Stimulated activated CD4-positive, alpha-beta T cell treated with anti-CD3 and anti-CD28 coated beads, Interleukin-4, amount 100 ng/mL, for 24 hours (primary cell): ENCODE measurements at places on chromosomes 2 and 18.
A peak's percentile ranks its signal among the peaks of the same experiment; 100 is the strongest.

- no peak for DNase-seq
Observed at GRCh38 chr18:48459016-48459415, 49.8 kb upstream of the ZBTB7C start.

- no peak for DNase-seq
Observed at GRCh38 chr2:105432749-105433148, 33.9 kb upstream of the FHL2 start.

- DNase-seq, result no peak
Observed at GRCh38 chr18:57404345-57404744, 30.8 kb upstream of the ONECUT2 start.

DNA sequence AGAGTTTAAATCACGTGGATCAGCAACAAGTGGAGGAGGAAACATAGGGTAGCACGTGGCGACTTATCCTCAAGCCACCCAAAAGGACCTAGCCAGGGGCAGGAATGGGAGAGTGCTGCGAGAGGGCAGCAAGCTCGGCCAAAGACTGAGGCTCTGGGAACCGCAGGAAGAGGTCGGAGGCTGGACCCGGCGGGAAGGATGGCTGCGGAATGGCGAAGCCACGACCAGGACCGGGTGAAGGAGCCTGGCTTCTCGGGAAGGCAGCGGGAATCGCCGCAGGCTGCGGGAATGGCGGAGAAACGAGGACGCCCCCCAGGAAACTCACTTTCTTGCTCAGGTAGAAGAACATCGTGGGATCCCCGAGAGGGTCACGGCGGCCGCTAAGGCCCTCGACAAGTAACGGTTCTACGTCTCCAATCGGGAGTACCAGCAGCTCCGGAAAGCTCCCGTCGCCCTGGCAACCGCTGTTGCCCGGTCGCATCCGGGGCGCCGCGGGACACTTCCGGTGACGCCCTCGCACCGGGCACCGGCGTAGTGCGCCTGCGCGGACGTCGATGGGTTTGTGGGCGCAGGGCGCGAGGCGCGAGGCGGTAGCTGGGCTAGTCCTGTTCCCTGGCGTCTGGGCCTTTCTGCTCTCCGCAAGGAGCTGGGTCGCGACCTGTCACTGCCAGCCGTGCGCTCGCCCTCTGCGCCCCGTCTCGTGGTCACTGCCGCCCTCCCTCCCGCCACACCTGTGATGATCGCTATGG is at the start of gene WDR35:
Gene WDR35 (minus strand): TSS at position 439 of the 749 bp plus-strand sequence. CDS start 90 bp downstream, at position 349.
- peak; percentile 90 for DNase-seq

DNA sequence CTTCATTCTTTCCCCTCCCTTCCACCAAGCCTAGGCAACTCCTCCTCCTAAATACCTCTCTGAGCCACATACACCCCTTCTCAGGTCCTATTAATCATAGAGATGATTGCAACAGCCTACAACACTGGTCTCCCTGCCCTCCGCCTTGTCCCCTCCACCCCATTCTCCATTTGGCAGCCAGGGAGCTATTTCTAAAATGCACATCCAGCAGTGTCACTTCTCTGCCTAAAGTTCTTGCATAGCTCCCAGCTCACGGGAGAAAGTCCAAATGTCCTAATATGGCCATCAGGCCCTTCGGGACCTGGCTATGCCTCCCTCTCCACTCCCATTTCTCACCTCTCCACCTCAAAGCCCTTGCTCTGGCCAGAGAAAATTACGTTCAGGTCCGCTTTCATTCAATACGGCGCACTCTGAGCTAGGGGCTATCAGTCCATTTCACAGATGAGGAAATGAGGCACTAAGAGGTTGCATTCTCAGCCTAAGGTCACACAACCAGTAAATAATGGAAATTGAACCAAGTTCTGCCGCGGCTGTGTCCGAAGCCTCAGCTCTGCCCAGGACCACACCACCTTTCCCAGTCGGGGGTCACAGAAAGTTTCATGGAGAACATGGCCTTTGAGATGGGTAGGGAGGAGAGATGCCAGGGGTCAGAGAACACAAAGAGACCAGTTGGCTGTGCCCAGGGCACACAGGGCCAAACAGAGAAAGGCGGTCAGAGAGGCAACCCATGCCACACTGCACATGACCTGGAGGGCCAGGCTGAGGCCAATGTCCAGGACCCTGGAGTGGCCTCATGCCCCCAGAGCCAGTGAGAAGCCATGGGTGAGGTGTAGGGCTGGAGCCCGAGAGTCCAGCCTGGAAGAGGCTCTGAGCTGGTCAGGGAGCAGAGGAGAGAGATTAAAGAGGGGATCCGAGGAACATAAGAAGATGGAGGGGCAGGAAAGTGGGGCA is 72.8 kb downstream of the TNS1 start:
- no peak for DNase-seq

- DNase-seq, result no peak
Observed at GRCh38 chr2:64989982-64990614, 899 bp downstream of the SLC1A4 start.

GRCh38 chr2:134206031-134206430 is 47.8 kb upstream of the MGAT5 start:
- no peak for DNase-seq

GRCh38 chr2:2232167-2232566 is 98.9 kb downstream of the MYT1L start:
- no peak for DNase-seq

DNA sequence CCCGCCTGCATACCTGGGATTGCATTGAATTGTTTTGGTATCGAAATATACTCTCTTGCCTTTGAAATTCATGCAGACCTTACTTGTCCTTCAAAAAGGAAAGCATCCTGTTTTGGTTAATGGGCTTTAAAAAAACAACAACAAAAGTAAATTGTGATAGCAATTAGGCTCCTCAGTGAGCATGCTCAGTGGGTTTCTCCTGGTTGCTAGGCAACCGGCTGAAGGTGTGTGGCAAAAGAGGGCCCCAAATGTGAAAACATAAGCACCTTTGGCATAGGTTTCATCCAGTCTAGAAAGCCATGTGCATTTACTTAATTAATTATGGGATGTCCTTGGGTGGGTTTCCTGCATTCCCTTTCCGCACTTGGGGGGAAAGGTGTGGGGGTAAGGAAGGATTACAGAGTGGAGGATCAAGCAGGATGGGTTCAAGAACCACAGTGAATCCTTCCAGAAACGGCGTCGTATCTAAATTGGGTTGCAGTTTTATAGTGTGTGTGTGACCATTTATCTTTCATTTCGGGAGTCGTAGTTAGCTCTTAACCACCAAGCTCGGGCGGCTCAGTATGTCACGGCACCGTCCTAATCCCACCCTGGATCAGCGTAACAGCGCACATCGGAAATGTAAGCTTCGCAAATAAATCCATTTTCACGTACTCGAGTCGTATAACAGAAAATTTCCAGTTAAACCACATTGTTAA is 274.9 kb upstream of the TCF4 start:
- no peak for DNase-seq
